ENCODE measurements at places on chromosomes 16 and 17.

DNA sequence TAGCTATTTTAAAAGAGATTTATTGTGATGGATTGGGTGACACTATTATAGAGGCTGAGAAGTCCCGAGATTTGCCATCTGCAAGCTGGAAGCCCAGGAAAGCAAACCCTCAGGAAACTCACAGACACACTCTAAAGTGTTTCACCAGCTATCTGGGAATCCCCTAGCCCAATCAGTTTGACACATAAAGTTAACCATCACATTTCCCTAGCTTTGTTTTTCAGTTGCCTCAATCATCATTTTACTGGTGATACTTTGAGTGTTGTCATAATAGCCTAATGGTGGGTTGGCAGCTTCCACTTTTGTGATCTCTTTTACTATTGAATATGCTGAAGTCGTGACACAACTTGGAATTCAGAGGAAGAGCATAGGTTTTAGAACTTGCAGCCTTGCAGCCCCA, 1.8 kb downstream of the SGF29 start:
- peak; percentile 71 for DNase-seq

DNA sequence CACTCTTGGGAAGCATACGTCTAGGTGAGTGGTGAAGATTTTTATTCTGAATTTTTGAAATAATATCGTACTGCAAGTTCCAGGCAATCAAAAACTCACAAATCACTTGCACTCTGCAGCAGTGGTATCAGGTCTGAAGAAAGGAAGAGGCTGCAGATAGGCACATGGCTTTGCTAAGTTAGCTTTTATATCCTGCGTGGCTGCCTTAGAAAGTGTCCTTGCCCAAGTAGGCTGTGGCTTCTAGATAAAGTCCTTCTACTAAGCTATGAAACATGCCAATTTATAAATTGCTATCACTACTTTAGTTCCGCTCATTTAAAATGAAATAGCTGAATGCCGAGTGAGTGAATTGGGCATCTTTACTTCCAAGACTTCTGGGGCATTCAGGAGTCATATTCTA, 17.9 kb downstream of the WWOX start:
- DNase-seq: no peak

DNA sequence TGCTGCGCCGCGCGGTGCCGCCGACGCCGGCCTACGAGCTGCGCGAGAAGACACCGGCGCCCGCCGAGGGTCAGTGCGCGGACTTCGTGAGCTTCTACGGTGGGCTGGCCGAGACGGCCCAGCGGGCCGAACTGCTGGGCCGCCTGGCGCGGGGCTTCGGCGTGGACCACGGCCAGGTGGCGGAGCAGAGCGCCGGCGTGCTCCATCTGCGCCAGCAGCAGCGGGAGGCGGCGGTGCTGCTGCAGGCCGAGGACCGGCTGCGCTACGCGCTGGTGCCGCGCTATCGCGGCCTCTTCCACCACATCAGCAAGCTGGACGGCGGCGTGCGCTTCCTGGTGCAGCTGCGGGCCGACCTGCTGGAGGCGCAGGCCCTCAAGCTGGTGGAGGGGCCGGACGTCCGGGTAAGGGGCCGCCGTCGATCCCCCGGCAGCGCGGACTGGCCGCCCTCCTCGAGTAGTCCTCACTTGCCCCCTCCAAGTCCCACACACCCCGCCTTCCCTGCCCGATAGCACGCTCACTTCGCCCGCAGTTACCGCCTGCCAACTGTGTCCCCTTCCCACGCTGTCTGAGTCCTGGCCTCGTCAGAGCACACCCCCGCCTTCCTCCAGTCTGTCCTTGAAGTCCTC, 470 bp downstream of the MLYCD start:
- peak; percentile 35 for DNase-seq

DNA sequence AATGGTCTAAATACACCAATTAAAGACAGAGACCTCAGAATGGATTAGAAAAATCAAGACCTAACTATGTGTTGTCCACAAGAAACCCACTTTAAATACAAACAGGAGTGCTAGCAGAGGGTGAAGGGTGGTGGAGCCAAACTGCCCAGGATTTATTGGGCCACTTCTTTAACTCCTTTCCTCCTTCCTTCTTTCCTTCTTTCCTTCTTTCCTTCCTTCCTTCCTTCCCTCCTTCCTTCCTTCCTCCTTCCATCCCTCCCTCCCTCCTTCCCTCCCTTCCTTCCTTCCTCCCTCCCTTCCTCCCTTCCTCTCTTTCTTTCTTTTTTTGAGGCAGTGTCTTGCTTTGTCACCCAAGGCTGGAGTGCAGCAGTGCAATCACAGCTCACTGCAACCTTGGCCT, 34.3 kb upstream of the EMP2 start:
- DNase-seq: no peak

- no peak for DNase-seq
Measured at GRCh38 chr16:56672761-56673536, 3.3 kb downstream of the MT1H start.

- DNase-seq: no peak
Measured at GRCh38 chr16:11196286-11196828, 59.6 kb downstream of the SOCS1 start.
